Endodermal cell (in vitro differentiated cells): ENCODE measurements at places on chromosomes 1 and 21.
A peak's percentile ranks its signal among the peaks of the same experiment; 100 is the strongest.

DNA sequence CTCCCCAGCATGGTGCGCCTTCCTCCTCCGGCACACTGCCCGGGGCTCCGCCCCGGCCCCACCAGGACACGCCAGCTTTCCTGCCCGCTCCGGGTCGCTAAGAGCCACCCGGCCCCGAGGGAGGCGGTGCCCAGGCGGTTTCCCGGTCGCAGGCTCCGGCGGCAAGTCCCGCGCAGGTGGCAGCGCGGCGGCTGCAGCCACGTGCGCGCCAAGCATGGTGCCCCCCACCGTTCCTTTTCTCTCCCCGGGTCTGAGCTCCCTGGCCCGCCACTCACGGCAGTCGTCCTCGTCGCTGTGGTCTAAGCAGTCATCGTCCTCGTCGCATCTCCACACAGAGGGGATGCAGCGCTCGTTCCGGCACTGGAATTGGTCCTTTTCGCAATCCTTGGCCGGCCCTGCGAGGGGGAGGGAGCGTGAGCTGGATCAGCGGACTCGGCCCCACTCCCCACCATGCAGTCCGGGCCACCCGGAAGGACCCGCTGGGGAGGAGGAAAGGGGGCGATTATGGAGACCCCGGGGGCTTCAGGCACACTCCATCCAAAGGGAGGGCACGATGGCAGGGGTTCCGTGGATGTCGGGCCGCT is 1.2 kb downstream of the LRP8 start:
- peak; percentile 77 for DNase-seq

DNA sequence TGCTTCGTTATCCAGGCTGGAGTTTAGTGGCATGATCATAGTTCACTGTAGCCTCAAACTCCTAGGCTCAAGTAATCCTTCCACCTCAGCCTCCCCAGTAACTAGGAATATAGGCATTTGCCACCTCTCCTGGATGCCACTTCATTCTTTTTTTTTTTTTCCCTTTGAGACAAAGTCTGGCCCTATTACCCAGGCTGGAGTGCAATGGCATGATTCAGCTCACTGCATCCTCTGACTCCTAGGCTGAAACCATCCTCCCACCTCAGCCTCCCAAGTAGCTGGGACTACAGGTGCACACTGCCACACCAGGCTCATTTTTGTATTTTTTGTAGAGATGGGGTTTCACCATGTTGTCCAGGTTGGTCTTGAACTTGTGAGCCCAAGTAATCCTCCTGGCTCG is 19.3 kb downstream of the OSBPL9 start:
- no peak for DNase-seq

DNA sequence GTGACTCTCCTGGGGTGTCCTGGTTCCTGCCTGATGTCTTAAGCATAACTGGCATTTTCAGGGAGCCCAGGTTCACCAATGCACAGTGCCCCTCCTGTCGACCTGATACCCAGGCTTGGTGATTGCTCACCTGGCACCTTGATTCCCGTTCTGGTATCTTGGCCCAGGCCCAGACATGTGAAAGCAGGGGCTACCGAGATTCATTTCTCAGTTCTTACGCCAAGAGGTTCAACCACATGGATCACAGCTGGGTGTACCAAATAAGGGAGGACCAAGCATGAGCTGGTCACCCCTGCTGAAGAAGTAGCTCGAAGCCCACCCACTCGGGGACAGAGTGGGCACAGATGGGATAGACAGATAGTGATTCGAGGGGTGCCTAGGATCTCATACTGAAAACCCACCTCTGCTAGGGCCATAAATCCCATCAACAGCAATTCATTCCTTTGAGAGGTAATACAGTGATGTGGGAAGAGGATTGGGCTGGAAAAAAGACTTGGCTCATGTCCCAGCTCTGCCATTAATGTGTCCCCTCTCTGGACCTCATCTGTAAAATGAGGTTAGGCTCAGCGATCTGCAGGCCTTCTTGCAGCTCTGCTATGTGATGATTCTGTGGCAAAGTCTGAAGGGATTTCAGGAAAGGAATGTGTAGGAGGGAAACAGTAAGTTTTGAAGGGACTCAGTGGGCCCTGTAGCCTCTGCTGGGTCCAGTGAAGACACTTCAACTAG is 2.7 kb downstream of the EPHX1 start:
- DNase-seq: no peak

DNA sequence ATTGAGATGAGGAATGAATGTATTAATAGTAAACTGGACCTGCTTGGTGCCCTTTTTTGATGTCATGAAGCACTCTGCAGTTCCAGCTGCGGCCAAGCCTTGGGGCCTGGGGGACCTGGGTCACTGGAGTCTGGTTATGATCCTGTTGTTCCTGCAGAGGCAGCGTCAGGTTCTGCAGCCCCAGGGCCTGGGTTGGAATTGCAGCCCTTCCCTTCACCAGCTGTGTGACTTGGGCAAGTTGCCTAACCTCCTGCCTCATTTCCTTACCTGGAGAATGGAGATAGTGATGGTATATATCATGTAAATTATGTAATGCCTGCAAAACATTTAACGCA is 9.1 kb upstream of the ATP5PO start:
- DNase-seq: no peak

DNA sequence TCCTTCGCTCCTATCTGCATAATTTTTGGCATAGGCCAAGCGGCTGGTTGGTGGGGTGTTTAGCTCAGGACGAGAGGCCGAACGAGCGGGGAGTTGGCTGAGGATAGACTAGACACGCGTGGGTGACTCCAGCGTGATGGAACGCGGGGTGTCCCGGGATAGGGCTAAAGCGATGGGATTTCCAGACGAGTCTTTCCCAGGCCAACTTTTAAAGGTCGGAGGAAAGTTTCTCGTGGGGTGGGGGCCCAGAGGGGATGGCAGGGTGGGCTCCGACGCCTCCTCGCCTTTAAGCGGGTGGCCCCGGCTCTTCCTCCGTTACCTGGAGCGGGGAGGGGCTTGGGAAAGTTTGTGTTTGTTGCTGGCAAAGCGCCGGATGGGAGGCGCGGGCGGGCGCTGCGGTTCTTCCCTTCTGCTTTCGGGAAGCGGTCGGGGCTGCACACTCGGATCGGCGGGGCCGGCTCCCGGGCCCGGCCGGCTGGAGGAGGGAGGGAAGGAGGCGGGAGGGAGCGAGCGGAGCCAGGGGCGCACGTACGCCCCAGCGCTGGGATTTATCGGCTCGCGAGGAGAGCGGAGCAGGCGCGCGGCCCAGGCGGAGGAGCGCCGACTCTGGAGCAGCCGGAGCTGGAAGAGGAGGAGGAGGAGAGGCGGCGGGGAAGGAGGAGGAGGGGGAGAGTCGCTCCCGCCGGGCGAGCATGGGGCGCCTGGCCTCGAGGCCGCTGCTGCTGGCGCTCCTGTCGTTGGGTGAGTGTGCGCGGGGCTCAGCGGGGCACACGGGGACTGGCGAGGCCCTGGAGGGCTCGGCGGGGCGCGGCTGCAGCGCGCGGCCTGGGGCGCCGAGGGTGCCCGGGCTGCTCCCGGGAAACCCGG is at the start of gene PTGFRN:
Gene PTGFRN, plus strand, starts transcription at position 405 of the 867 bp plus-strand sequence. Its CDS starts 288 bp downstream, at position 693.
- peak; percentile 92 for DNase-seq

DNA sequence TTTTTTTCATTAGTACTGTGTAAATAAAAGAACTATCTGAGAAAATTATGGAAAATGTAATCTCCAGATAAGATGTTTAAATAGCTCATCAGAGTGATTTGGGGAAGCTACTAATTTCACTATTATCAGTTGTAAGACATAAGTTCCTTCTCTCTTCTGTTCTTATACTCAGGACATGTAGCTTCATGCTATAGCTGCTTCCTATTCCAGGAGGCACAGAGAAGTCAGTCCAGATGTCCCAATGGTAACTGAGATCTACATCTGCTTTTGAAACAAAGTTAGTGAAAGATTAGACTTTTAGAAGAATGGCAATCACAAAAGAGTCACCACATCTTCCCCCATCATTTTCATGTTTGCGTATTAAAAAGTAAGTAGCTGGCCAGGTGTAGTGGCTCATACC is 5.6 kb downstream of the MAP3K21 start:
- no peak for DNase-seq
